NCI-H1092 (cell line): ENCODE measurements at places on chromosomes 16 and 17.

DNA sequence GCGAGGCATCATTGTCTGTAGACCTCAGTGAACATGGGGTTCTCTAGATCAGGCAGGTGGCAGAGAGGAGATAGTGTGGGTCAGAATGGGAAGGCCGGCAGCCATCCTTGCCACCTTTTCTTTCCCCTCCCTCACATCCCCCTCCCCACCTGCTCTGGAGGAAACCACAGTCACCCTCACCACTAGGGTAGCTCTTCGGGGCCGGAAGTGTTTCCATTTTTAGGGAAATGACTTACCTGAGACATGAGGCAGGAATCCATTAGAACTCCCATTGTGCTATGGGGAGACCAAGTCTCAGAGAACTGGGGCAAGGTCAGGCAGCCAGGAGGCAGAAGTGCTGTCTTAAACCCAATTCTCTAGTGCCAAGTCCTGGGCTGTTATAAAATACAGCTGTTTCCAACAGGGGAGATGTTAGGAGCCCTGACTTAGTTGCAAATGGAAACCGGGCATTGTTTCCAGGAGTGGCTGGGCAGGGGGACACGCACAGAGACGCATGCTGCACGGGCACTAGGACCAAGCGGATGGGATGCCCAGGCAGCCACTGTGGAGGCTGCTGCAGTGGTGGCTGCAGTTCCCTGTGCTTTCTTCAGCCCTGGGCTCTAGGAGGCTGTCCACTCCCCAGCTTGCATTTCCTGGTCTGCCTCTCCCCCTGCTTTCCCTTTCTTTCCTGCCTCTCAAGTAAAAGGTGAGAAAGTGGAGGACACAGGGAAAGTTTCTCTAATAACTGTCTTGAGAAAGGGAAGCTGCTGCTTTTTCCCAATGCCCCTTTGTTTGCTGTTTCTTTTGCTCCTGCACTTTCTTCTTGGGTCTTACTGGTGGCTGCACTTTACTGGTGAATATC, 2.8 kb downstream of the HAS3 start:
- no peak for DNase-seq

DNA sequence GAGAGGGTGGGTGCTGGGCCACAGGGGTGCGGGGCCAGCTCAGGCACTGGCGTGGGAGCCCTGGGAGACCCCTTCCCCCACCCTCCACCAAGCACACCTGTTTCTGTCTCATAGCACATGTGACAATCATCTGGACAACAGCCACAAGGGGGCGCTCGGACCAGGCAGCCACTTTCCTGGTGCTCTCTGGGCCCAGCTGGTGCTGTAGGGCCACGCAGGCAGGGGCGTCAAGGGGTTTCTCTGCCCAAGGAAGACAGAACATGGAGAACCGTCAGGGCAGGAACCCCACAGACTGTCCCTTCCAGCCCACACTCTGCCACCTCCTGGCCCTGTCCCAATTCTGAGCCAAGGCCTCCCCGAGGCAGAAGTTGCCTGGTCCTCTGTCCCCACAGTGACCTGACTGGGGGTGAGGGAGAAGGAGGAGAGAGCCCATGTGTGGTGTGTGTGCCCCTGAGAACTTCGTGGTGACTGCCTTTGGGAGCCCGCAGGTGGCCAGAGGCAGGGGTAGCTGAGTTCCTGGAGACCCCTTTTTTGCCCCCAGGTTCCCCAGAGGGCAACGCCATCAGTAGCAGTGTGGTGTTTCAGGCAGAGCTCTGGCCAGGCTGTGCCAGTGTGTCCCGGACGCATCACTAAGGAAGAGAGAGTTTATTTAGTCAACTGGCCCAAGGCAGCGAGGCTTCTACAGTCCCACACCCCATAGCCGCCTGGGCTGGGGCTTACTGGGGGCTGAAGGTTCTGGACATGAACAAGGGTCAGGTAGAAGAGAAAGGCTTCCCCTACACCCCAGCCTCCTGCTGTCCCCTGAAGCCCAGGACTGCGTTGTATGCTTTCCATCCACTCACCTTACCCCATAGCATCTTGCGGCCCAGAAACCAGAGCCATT, 3.1 kb upstream of the SETD6 start:
- peak; percentile 42 for DNase-seq

DNA sequence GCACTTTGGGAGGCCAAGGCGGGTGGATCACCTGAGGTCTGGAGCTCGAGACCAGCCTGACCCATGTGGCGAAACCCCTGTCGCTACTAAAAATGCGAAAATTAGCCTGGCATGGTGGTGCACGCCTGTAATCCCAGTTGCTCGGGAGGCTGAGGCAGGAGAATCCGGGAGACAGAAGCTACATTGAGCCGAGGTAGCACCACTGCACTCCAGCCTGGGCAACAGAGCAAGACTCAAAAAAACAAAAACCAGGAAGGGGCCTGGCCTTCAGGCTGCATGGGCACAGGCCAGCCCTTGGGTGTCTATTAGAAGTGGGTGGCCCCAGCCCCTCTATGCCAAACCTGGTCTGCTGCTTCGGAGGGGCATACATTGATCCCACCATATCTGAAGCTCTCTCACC, 56.0 kb downstream of the PSMD12 start:
- no peak for DNase-seq

DNA sequence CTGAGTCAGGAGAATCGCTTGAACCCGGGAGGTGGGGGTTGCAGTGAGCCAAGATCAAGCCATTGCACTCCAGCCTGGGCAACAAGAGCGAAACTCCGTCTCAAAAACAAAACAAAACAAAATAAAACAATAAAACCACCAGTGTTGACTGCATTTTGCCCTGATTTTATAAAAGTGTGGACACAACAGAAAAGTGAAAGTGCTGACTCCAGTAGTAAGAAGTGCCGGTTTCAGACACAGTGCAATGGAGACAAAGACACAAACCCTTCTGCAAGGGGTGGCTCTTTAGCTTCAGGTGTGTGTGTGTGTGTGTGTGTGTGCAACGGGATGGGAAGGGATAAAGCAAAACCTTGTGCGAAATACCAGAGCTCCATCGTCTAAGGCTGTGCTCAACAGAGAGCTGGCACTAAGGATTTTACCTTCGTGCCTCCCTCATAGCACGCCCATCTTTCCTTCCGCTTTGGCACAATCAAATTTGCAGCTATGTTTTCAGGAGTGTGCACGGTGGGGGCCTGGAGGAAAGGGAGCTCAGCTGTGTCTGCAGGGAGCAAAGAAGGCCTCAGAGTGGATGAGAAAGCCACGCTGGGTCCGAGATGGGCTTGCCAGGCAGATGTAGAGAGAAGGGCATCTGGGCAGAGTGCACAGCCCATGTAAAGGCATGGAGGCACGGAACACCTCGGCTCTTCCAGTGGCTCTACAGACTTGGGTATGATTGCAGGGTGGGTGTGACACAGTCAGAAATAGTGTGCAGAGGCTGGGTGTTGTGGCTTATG, 15.5 kb downstream of the MXRA7 start:
- DNase-seq, result no peak

GRCh38 chr16:74468807-74469525, 47.7 kb upstream of the CLEC18B start:
- no peak for DNase-seq

DNA sequence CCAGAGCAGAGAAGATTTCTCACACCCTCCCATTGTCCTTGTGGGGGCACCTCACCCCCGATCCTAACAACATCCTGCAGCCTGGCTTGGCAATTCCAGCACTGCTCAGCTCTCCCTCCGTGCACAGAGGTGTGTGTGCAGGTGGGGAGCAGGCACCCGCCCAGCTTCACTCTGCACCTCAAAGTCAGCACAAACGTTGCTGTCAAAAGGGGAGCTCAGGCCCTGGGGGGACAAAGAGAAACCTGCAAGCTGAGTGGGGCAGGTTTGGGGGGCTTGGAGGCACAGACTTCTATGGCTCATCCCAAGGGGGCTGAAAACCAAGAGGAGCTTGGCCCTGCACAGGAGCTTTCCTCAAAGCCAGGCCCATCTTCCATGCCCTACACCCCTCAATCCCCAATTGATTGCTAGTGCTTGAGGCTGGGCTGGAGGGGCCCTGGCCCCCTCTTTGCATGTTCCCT, 231.9 kb upstream of the TNRC6C start:
- DNase-seq, result no peak

DNA sequence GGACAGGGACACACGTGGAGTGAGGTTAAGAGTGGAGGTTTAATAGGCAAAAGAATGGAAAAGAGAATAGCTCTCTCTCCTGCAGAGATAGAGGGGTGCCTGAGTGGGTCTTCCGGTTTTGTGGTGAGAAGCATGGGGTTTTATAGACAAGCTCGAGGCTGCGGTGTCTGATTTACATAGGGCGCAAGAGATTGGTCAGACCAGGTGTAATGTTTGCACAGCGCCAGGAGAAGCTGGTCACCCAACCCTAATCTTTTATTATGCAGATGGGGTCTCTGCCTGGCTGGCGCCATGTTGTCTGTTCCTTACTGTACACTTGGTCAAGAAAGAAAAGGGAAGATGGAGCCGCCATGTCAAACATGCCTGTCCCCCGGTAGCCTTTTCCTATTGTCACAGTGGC, 44.5 kb upstream of the MLYCD start:
- no peak for DNase-seq

DNA sequence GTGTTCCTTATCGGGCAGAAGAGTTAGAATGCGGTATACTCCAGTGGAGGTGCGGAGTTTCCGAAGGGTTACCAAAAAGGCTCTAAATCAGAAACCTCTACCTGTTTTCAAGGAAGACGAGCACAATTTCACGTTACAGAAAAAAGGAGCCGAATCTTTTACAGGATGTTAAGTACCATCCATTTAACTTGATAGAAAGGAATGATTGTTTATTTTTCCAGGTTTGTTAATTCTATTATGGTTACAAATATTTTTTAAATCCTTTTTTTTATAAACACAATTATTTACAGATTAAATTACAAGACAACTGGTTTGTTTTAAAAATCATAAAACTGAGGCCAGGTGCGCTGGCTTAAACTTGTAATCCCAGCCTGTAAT, 18.2 kb downstream of the ZNF213 start:
- DNase-seq, result no peak

DNA sequence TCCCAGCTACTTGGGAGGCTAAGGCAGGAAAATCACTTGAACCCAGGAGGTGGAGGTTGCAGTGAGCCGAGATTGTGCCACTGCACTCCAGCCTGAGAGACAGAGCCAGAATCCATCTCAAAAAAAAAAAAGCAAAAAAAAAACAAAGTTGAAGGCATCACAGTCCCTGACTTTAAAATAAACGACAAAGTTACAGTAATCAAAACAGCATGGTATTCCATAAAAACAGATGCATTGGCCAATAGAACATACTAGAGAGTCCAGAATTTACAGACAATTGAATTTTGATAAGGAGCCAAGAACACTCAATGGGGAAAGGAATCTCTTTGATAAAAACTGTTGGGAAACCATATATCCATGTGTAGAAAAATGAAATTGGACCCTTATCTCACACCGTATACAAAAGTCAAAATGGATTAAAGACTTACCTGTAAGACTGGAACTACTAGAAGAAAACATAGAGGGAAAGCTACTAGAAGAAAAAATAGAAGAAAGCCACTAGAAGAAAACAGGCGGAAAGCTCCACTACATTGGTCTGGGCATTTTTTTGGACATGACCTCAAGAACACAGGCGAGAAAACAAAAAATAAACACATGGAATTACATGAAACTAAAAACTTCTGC, 2.8 kb upstream of the EFCAB13 start:
- no peak for DNase-seq

DNA sequence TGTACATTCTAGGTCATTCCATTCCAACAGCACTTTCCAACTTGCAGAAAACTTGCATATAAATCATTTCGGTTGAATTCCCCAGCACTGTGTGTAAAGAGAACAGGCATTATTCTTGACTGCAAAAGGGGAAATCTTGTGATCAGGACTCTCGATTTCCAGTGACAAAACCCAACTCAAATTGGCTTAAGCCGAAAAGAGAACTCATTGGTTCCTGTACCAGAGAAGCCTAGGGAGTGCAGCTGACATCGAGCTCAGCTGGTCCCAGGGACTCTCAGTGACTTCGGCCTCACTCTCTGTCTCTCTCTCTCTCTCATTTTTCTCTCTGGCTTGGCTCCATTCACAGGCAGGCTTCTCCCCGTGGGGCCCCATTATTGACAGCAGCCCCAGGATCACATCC, 30.7 kb downstream of the CD300LF start:
- DNase-seq, result no peak

DNA sequence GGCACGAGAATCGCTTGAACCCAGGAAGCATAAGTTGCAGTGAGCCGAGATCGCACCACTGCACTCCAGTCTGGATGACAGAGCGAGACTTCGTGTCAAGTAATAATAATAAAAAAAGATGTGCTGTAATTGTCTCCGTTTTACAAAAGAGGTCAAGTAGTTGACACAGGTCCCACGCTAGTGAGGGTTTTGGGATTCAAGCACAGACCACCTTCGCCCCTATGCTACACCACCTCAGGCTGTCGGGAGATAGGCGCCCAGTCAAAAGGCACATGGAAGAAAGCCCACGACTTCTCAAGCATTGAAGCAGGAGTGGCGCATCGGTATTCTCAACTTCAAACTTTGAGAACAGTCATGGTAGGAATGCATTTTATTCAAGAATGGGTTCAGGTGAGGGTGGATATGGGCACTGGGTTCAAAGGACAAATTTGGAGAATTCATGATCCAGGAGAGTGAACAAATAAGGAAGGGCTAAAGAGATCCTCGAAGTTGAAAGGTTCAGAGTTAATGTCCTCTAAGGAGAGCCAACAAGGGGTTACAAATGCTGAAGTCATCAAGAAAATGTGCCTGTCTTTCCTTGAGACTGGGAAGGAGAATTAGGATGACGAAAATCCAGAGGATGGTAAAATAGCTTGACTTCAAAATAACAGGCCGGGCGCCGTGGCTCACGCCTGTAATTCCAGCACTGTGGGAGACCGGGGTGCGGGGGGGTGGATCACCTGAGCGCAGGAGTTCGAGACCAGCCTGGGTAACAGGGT, 1.4 kb upstream of the AMZ2 start:
- DNase-seq, result no peak

- peak; percentile 71 for DNase-seq
Observed at GRCh38 chr17:43578699-43579565, 32.8 kb upstream of the ETV4 start.

DNA sequence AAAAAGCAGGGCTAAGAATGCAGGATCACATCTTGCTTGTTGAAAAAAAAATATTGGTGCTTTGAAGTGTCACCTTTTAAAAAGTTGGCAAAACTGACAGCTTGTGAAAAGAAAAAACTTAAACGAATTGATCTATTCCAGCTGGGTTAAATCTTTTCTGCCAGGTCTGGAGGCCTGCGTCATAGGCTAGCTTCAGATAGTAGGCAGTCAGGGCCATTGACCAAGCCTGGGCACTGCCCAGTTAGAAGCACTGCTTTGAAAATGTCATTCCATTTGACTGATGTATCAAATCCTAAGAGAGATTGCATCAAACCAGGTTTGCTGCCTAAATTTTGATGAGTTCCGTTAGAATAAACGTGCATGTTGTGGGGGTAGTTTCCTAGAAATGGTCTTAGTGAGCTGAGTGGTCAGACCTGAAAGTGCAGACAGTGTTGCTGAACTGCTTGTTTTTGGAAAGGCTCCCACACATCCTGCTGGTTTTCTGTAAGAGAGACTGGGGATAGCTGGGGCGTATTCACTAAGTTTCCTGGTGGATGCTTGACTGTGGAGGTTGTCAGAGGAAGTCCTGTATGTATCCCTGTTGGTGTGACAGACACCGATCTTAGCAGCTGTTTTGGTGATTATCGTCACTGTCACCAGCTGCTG, 38.8 kb downstream of the NUP88 start:
- DNase-seq, result no peak

GRCh38 chr17:40491486-40491885, 9.9 kb downstream of the TNS4 start:
- DNase-seq, result no peak

- DNase-seq, result no peak
Observed at GRCh38 chr17:17067257-17067656, 25.0 kb downstream of the MPRIP start.
